Dermis blood vessel endothelial cell (primary cell): ENCODE measurements at places on chromosomes 3 and 15.

DNA sequence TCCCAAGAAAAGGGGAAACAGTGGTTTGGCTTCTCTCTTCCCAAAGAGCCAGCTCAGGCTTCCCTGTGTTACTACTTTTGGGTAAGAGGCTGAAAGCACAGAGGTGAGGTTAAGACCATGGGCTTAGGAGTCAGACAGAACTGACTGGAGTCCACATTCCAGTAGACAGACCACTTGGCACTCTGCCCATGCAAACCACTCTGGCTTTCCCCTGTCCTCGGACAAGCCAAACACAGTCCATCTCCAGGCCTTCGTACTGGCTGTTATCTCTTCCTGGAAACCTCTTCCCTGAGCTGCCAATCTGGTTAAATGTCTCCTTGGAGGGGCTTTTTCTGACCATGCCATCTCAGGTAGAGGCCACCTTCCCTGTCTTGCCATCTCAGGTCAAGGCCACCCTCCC, 53.1 kb upstream of the FAM3D start:
- no peak for DNase-seq

GRCh38 chr3:8488411-8488810, 13.2 kb upstream of the LMCD1 start:
- no peak for DNase-seq

DNA sequence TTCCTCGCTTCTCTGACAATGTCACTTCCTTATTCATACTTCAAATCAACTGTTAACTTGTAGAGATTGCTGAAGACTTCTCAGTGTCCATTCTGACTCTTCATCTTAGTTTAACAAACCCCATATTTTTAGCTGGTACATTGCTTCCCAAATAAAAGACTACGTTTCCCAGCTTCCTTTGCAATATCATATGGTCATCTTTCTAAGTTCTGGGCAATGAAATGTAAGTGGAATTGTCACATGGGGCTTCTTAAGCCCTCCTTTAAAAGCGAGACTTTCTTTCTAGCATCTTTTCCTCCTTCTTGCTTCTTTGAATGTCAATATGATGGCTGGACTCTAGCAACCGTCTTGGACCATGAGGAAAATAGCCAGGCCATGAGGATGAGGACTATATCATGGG, 239.0 kb downstream of the ZNF621 start:
- no peak for DNase-seq

DNA sequence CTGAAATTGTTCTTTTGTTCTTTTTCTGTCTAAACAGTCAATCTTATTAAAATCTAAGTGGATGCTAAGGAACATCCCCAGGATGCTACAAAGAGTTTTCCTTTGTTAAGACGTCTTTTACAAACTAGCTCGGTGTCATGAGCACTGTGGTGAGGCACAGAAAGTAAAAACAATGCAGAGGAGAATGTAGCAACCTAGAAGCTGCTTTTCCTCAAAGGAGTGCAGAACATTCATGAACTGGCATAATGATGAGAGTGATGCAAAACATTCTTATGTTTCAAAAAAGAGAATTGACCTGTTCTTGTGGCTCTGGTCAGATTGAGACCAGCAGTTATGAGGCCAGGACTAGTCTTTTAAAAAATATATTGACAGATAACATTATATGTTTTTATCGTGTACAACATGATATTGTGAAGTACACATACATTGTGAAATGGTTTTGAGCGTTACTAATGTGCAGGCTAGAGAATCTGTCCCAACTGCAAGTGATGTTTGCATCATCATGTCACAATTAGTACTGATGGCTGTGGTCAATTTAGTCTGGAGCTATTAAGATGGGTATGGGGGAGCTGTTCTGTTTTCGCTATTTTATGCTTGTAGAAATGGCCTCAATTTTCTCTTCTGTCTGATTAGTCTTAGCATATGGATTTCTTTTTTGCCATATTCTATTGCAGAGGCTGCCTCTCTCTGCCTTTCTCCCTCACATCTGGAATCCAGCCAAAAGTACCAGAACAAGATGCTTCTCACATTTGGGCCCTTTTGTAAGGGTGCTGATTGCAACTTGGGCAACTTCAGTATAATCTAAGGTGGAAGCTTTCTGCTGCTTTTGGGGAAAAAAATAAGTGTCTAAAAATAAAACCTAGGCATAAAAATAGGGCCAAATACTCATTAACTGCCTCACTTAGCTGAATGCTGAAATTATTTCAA, 50.2 kb downstream of the HHLA2 start:
- DNase-seq: no peak

DNA sequence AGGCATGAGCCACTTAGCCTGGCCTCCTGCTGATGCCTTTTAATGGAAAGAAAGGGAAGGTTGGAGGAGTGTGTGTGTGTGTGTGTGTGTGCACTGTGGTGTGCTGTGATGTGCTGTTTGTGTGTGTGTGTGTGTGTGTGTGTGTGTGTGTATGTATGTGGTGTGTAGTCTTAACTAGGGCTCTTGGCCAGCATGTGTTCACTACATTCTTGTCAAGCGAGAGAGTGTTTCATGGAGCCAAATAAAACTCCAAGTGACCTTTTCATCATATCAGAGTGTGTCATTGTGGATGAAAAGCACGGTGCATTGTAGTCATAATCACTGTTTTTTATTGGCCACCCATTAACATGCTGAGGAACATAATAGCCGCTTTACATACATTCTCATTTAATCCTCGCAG, 30.8 kb upstream of the BHLHE40 start:
- no peak for DNase-seq
